Naive B cell (primary cell): ENCODE measurements at places on chromosomes 11 and 22.
A peak's percentile ranks its signal among the peaks of the same experiment; 100 is the strongest.

DNA sequence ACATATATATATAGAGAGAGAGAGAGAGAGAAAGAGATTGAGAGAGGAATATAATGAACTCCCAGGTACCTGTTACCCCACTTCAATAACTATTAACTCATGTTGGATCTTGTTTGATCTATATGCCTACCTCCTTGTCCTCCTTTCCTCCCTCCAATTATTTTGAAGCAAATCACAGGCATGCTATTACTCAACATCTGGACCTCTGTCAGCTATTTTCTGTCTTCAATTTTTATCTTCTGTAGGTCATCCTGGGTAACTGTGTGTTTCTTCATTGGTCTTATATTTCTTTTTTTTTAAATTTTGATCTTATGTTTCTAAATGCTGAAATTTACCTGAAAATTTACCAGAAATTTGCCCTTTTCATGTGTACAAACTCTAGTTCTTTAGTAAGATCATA is 24.8 kb downstream of the UVRAG start:
- no peaks in the 10 kb centered on the region for H3K36me3 ChIP-seq
- no peak for DNase-seq
- H3K27me3 ChIP-seq: no peaks in the 10 kb centered on the region
- peak overlapping the region; percentile 92 for H3K27ac ChIP-seq

- no peak for DNase-seq
- H3K4me1 ChIP-seq: peaks cover 7% of the 10 kb centered on the region
- H3K36me3 ChIP-seq: no peaks in the 10 kb centered on the region
These were observed 3.8 kb downstream of the MN1 start for GRCh38 chr22:27797520-27798391.

DNA sequence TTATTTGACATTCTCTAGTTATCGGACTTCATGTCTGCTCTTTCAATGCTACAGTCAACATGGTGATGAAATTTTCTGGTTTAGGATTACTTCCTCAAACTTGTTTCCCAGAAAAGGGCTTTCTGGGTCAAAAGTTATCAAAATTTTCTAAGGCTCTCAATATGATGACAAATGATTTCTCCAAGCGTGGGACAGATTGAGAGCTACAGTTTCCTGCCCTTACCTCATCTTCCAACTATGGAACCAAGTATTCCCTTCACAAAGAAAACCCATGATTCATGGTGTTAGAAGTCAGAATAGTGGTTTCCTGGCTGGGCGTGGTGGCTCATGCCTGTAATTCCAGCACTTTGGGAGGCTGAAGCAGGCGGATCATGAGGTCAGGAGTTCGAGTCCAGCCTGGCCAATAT is 17.8 kb downstream of the MYO18B start:
- H3K27me3 ChIP-seq: no peaks in the 10 kb centered on the region
- no peak for DNase-seq
- no peak overlapping the region for H3K27ac ChIP-seq
- no peaks in the 10 kb centered on the region for H3K4me1 ChIP-seq
- H3K4me3 ChIP-seq: no peak overlapping the region
- no peaks in the 10 kb centered on the region for H3K36me3 ChIP-seq

DNA sequence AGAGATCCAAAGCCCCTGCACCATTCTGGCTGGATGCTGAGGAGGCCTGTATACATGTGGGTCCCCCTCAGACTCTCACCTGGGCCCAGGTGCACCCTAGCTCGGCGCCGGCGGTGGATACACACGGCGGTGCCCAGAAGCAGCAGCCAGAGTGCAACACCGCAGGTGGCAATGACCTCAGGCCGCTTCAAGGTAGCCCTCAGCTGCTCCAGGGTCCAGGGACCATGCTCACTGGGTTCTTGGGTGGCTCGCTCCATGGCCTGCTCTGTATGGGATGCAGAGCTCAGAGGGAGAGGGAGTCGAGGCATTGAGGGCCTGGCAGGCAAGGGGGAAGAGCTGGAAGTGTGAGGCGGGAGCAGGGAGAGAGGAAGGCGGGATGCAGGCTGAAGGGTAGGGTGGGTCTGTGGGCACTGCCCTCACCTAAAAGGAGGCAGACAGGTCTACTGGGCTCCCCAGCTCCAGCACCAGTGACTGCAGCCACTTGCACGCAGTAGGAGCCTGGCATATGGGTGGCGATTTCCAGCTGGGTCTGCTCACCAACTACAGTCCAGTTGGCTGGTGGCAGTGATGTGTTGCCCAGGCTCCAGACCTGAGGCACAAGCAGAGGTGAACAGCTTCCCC is 3.8 kb downstream of the ROBO4 start:
- no peak overlapping the region for H3K27ac ChIP-seq
- DNase-seq: no peak
- H3K4me3 ChIP-seq: no peak overlapping the region

DNA sequence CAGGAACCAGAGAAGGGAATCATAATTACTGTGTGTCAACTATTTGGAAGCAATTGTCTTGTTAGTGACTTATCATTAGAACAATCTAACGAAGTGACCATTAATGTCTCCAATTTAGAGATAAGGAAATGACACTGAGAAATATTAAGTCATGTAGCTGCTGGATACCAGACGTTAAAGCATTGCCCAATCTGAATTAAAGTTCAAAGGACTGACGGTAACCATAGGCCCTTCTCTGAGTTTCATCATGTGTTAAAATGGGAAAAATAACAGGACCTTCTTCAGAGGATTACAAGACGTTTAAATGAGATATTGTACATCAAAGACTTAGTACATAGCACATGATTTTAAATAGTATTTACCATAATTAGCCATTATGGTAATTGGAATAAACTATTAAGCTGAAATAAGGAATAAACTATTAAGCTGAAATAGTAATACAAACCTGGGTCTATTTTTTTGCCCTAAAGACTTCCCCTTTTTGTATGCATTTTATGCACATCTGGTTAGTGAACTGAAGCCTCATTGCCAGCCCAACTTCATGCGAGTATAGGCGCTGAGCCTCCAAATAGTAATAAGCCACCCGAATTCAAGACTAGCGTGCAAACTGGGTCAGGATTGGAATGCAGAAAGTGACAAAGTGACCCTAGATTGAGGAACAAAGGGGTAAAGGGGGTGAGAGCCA is 41.0 kb downstream of the GLYATL1 start:
- no peak for DNase-seq
- H3K36me3 ChIP-seq: peaks cover 7% of the 10 kb centered on the region
- no peaks in the 10 kb centered on the region for H3K27me3 ChIP-seq
- no peak overlapping the region for H3K4me3 ChIP-seq

DNA sequence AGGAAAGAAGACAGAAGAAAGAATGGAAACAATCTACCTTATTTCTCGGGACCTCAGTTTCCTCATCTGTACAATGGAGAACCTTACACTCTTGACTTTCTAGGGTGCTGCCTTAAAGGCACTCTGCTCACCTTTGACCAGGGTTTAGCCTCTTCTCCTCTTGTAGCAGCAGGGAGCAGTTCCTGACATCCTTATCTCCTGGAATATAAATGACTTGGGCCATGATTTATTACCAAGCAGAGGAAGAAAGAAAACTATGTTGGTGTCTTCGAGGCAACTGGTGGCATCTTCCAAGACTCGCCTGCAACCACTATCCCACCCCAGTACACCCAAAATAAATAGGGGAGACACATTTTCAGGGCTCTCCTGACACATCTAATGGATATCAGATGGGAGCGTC is 314.2 kb downstream of the BUD13 start:
- H3K4me3 ChIP-seq: no peak overlapping the region
- H3K36me3 ChIP-seq: no peaks in the 10 kb centered on the region
- DNase-seq: no peak
- peaks cover 14% of the 10 kb centered on the region for H3K27me3 ChIP-seq
- H3K4me1 ChIP-seq: no peaks in the 10 kb centered on the region

- no peaks in the 10 kb centered on the region for H3K27me3 ChIP-seq
- no peak for DNase-seq
- H3K4me1 ChIP-seq: peaks cover 41% of the 10 kb centered on the region
- H3K27ac ChIP-seq: peak overlapping the region; percentile 37
- H3K36me3 ChIP-seq: no peaks in the 10 kb centered on the region
- H3K4me3 ChIP-seq: no peak overlapping the region
These were observed 4.3 kb downstream of the CD59 start for GRCh38 chr11:33731723-33732531.

DNA sequence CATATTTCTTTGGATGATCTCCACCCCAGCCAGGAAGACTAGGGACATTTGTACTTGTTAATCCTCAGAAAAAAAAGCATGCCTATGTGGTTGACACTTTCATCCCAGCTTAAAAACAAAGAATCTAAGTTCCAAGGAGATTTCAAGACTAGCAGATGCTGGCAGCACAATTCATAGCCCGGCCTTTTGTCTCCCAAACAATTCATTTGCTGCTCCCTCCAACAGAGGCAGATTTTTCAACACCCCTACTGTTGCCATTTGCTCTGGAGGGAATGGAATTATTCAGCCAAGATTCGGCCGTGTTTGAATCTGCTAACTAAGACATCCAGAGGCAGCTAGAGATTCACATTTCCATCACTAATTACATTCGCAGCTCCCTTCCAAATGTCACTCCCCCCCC is 15.3 kb downstream of the P2RX3 start:
- DNase-seq: no peak
- peaks cover 5% of the 10 kb centered on the region for H3K4me1 ChIP-seq
- no peaks in the 10 kb centered on the region for H3K36me3 ChIP-seq
- H3K27me3 ChIP-seq: peaks cover 20% of the 10 kb centered on the region

DNA sequence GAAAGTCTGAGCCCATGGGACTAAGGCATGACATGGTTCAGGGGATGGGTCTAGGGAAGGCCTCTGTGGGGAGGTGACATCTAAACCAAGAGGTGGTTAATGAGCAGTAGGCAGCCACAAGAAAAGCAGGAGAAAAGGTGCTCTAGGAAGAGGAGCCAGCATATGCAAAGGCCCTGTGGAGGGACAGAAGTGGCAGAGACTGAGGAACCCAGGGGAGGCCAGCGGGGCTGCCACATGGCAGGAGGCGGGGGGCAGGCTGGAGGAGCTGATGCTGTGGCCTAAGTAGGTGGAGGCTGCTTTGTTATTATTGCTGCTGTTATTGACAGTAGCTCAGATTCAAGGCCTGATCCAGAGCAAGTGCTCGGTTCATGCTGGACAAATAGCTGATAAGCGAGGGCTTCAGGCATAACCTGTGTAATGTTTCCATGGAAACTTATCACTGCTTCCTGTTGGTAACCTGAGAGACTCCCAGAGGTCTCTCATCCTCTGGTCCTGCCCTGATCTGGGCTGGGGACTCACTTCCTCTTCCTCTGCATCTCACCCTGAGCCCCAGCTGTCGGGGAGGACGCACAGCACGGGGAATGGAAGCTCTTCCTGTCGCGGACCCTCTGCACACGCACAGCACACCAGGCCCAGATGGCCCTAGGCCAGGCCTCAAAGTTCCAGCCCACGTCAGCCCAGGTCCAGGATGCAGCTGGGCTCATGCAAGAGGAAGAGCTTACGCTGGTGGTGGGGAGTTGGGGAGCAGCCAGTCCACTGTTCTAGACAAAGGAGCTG is 75.2 kb upstream of the TP53I11 start:
- peaks cover 59% of the 10 kb centered on the region for H3K4me1 ChIP-seq
- DNase-seq: peak; percentile 78
- peak overlapping the region; percentile 98 for H3K27ac ChIP-seq
- no peak overlapping the region for H3K4me3 ChIP-seq
- no peaks in the 10 kb centered on the region for H3K27me3 ChIP-seq
- H3K36me3 ChIP-seq: no peaks in the 10 kb centered on the region
